ENCODE measurements at places on chromosomes 1 and 21.

GRCh38 chr1:202765721-202766120 is 42.5 kb downstream of the KDM5B start:
- DNase-seq: no peak

- DNase-seq: no peak
These were observed 23.8 kb upstream of the SAMSN1 start for GRCh38 chr21:14569868-14570267.

DNA sequence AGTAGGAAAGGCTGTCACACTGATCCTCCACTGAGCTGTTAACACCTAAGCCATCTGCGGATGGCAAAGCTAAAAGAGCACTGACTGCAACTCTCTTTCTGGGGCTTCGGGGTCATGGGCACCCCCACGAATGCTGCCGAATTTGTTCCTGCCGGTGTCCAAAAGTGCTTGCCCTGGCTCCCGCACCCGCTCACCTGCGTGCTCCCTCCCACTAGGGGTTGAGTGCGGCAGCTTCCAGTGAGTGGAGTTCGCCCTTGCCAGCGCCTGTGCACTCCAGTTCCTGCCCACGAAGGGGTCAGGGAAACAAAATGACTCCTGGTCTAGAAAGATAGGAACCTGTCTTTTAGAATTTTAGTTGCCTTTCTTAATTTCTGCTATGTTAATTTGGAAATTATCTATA is 78.7 kb downstream of the IFI44 start:
- DNase-seq: no peak

- no peak for DNase-seq
These were observed 50.2 kb downstream of the PRRX1 start for GRCh38 chr1:170714163-170714562.

GRCh38 chr21:35674895-35675470 is 385.3 kb downstream of the SETD4 start:
- peak; percentile 17 for DNase-seq

DNA sequence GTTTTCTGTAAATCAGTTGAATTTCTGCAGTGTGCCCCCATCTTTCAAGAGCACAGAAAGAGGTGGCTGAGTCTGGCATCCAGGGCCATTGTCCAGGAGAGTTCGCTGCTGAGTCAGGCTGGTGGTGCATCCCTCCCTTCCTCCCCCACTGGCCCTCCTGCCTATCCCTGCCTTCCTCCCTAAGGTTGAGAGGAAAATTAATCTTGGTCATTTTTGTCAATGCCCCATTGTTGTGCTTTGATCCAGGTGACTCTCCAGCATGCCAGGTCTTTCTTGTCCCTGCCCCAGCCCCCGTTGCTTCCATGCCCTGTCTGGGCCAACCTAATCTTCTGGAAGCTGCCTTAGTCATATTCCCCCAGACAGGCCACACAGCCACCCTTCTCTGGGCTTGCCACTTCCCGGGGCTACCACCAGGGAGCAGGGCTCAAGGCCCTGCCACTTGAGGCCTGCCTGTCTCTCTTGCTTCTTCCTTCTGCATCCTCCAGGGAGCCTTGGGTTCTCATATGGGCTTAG is 26.6 kb downstream of the PROK1 start:
- no peak for DNase-seq

DNA sequence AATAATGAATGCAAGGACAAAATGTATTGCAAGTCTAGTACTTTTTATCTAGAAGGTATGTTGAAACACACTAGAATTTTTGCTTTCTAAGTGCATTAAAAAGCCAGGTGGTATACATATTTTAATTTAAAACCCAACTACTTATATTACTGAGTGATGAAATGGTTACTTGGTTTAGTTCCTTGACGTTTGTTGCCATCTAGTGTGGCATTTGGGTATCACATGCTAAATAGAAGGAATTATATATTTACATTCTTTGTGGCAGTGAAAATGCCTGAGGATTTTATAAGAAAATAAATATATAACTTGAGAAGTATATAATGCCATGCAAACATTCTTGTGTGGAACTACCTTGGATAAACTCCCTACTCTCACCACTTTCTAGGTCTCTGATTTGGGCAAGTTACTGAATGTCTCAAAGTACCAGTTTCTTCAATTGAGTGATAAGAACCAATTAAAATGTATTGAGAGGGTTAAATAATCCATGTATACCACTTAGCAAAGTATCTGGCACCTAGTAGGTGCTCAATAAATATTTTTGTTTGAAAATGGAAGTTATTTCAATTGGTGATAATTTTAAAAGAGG is 69.6 kb downstream of the SDCCAG8 start:
- peak; percentile 74 for DNase-seq

DNA sequence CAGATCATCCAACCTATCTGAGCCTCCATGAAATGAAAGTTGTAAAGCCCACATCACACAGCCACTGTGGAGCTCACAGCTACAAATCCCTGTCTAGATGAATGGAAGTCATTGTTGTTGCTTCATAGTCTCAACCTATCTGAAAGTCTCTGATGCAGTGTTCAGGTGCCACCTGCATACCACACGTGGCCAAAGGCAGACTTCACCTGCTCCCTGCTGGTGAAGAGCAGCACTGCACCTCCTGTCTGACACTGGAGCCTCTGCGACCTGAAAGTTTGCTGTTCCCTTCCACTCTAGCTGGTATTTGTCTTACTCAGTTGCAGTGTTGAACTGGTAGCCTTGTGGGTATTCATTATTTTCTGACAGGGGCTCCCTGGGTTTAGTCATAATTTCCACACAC is 18.4 kb downstream of the LORICRIN start:
- no peak for DNase-seq
